Activated CD8-positive, alpha-beta T cell treated with anti-CD3 and anti-CD28 coated beads, Interleukin-2, amount 10 ng/mL, durations not matched to agents 7 days and 5 days (primary cell): ENCODE measurements at places on chromosomes 1 and 21. TPM values are rescaled to one million over a fixed set of nuclear protein-coding genes. Genes with fewer than 3 reads are reported as not detected.

DNA sequence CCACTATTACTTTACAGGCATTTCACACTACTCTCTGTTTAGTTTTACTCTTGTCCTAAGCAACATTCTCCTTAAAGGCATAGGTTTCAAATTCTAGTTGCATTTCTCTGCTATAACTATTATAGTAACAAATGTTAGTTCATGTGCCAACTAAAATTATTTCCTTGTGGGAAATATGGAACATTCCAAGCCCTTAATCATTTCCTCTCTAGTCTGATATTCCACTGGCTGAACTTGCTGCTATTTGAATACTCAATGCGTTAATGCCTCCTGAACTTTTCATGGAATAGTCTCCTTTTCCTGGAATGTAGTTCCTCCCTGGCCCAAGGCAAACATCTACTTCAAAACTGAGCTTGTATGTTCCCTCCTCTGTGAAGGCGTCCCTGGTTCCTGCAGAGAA is 19.3 kb upstream of the TBX19 start:
- H3K27me3 ChIP-seq, result no peaks in the 10 kb centered on the region
- H3K27ac ChIP-seq, result no peak overlapping the region
- H3K4me3 ChIP-seq, result no peak overlapping the region
- no peak for DNase-seq
- peaks cover 9% of the 10 kb centered on the region for H3K4me1 ChIP-seq

DNA sequence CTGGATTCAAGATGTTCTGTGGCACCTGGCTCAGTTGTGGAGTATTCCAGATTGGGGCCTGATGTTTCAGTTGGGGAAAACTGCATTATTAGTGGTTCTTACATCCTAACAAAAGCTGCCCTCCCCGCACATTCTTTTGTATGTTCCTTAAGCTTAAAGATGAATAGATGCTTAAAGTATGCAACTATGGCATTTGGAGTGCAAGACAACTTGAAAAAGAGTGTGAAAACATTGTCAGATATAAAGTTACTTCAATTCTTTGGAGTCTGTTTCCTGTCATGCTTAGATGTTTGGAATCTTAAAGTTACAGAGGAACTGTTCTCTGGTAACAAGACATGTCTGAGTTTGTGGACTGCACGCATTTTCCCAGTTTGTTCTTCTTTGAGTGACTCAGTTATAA is 7.2 kb downstream of the FPGT start:
- peaks cover 7% of the 10 kb centered on the region for H3K36me3 ChIP-seq
- H3K27me3 ChIP-seq, result no peaks in the 10 kb centered on the region
- H3K27ac ChIP-seq, result no peak overlapping the region
- no peak overlapping the region for H3K4me3 ChIP-seq
- H3K4me1 ChIP-seq, result no peaks in the 10 kb centered on the region

MANEAL gene
- 1.2 TPM for total RNA-seq

GRCh38 chr1:211037095-211037494 is 96.9 kb downstream of the KCNH1 start:
- no peaks in the 10 kb centered on the region for H3K36me3 ChIP-seq
- no peaks in the 10 kb centered on the region for H3K4me1 ChIP-seq
- no peak for DNase-seq
- no peaks in the 10 kb centered on the region for H3K27me3 ChIP-seq
- H3K4me3 ChIP-seq, result no peak overlapping the region
- H3K27ac ChIP-seq, result no peak overlapping the region

PRAMEF27 gene
- not detected for total RNA-seq

DNA sequence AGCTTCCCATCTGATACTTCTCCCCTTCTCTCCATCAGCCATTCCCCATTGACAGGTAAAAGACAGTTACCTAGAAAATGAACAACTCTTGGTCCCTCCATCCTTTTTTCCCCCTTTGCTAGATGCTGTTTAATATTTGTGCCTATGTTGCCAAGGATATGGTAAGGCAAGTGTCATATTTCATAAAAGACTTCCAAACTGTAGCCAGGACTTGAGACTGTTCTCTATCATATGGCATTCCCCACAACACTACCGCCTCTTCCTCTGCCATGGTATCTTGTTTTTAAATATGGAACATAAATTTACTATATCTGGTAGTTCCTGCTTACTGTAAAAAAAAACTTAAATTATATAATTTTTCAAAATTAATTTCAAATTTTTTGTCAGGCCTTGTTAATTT is 97.2 kb downstream of the PHTF1 start:
- H3K27me3 ChIP-seq, result no peaks in the 10 kb centered on the region
- H3K36me3 ChIP-seq, result no peaks in the 10 kb centered on the region
- no peaks in the 10 kb centered on the region for H3K4me1 ChIP-seq
- no peak overlapping the region for H3K27ac ChIP-seq
- no peak for DNase-seq
- H3K4me3 ChIP-seq, result no peak overlapping the region

NPHS2 gene
- total RNA-seq, result not detected

NHLH2 gene
- not detected for total RNA-seq

GRCh38 chr1:232174306-232174705 is 455.6 kb downstream of the SIPA1L2 start:
- H3K27me3 ChIP-seq, result peaks cover 6% of the 10 kb centered on the region
- no peak overlapping the region for H3K27ac ChIP-seq
- no peak overlapping the region for H3K4me3 ChIP-seq
- H3K4me1 ChIP-seq, result peaks cover 4% of the 10 kb centered on the region
- no peaks in the 10 kb centered on the region for H3K36me3 ChIP-seq
